Breast epithelium (tissue), 4 donors: ENCODE measurements at places on chromosomes 7 and 10.
A peak's percentile ranks its signal among the peaks of the same experiment; 100 is the strongest.

GRCh38 chr7:32044739-32045138 lies 25.5 kb downstream of the PDE1C start:
- no peaks in the 10 kb centered on the region for H3K27me3 ChIP-seq
- H3K4me3 ChIP-seq, result no peak overlapping the region
- H3K4me1 ChIP-seq, result no peaks in the 10 kb centered on the region
- no peak for DNase-seq

- no peak for DNase-seq
- no peak overlapping the region for H3K27ac ChIP-seq
- no peaks in the 10 kb centered on the region for H3K4me1 ChIP-seq
- H3K4me3 ChIP-seq, result no peak overlapping the region
- H3K36me3 ChIP-seq, result no peaks in the 10 kb centered on the region
- no peaks in the 10 kb centered on the region for H3K27me3 ChIP-seq
Measured at GRCh38 chr7:26620352-26620751, 244.0 kb downstream of the SKAP2 start.

DNA sequence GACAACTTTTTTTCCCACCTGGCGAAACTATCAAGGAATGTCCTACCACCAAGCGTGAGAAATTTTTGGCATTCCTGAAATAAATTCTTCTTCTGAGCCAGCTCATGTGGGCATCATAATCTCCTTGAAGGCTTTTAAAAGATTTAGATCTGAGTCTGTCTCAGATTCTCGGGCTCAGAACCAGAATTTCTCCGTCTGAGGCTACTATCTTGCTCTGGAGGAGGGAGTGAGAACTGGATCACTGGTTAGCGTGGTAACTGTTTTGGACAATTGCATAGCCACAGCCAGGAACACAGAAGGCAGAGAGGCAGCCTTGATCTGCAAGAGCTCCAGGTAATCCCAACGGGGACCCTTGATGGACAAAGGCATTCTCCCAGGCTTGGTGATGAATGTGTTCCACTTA lies 1.0 kb upstream of the PLAC9 start:
- H3K4me1 ChIP-seq, result no peaks in the 10 kb centered on the region
- no peak overlapping the region for H3K4me3 ChIP-seq
- H3K27me3 ChIP-seq, result no peaks in the 10 kb centered on the region
- H3K27ac ChIP-seq, result no peak overlapping the region

- no peaks in the 10 kb centered on the region for H3K36me3 ChIP-seq
- no peaks in the 10 kb centered on the region for H3K4me1 ChIP-seq
- H3K27me3 ChIP-seq, result no peaks in the 10 kb centered on the region
- H3K27ac ChIP-seq, result peak overlapping the region; percentile 30
Measured at GRCh38 chr7:87003872-87004798, 55.3 kb downstream of the ELAPOR2 start.

- H3K27ac ChIP-seq, result no peak overlapping the region
- H3K4me1 ChIP-seq, result no peaks in the 10 kb centered on the region
- no peak overlapping the region for H3K4me3 ChIP-seq
- DNase-seq, result no peak
- no peaks in the 10 kb centered on the region for H3K27me3 ChIP-seq
Measured at GRCh38 chr10:98196985-98197384, 62.5 kb downstream of the R3HCC1L start.

DNA sequence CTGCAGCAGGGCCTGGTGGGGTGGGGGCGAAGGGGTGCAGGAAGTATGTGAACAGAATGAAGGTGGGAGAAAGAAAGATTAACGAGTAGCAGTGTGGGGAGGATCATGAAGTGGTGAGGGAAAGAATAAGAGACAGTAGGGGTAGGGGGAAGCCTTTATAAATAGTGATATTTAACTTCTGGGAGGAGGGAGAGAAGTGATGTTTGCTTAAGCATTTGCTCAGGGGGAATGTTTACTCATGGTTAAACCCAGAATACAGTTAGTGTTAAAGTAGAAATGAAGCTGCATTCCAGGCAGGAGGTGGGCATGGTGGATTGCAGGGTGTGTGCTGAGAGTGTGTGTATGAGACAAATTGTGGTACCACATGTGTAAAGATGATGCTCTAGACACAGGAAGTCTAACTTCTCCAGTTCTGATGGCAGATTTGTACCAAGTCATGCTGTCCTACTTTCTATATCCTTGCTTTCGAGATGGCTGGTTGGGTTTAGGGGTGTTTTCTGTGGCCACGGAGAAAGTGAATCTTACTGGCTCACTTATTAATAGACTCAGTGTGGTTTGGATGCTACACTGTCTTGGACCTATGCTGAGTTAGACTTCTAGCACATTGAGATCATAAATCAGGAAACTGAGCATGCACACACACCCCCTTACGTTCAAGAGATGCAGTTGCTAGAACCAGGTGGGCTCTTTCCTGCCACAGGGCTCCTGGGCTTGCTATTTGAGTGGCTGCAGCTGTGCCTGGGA lies 10.6 kb upstream of the DNMBP start:
- H3K4me3 ChIP-seq, result no peak overlapping the region
- H3K27me3 ChIP-seq, result no peaks in the 10 kb centered on the region
- no peak overlapping the region for H3K27ac ChIP-seq
- H3K4me1 ChIP-seq, result no peaks in the 10 kb centered on the region
- no peaks in the 10 kb centered on the region for H3K36me3 ChIP-seq

DNA sequence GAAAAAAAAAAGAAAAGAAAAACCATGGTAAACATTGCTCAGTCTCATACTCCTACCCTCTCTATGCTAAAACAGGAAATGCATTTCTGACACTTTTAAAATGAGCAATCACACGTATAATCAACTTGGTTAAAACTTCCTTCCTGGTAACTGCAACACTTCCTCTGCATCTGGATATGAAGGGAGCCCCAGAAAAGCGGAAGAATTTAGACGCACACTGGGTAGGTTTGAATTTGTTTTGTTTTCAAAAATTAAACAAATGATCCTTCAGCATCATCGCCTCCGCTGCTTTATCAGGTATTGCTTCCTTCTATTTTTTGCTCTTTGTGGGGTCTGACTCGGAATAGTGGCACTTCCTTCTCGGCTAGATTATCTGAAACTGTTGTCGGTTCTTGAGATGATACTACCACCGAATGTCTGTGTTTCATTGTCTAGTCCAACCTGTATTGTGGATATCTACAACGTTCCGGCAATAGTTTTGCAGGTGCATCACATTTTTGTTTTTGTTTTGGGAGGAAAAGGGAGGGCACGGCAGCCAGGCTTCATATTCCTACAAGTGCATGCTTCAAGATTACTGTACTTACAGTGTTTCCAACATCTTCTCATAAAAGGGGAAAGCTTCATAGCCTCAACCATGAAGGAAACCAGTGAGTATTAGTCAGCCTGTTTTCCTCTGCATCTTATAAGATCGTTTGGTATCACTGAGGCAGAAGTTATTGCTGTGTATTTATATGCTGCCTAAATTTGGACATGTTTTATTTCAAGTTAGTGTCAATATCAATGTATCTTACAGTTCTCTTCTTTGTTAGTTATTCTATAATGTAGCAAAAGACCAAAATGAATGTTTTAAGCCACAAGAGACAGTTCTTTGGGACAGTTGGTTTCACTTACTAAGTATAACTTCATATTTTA lies at the start of gene PIK3CG:
TSS of gene PIK3CG (plus strand) at position 153 of the 912 bp plus-strand sequence. CDS start 2,280 bp downstream, outside the sequence.
- peak within 1 kb of the TSS; percentile 58 for H3K27ac ChIP-seq
- DNase-seq, result no peak
- peak within 1 kb of the TSS; percentile 53 for H3K4me3 ChIP-seq

DNA sequence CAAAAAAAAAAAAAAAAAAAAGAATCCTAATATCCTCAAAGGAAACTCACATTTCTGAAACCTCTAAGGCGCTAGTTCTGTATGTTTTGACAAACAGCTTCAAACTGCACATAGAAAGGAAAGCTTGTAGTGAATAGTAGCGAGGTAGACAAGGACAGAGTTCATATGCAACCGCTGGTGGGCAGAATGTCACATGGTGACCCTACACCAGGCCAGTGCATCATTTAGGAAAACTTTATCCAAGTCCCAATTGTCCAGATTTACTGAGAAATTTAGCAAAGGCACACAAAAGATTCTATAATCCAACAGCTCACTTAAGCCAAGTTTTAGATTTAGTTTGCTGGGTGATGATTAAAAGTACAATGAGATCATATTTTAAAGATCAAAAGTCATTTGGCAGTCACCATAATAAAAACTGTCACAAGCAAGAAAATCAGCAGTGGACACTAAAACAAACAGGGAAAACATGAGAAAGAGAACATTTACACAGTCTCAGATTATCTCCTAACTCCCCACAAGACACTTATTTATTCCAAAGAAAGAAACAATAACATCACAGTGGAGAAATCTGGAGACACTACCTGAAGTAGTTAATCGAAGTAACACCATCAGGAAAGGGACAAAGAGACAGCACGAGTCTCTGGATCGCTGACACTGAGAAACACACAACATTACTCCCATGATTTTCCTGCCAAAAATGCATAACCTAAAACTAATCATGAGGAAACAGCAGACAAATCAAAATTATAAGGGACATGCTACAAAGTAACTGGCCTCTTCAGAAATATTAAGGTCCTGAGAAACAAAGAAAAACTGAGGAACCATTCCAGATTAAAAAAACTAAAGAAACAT lies 20.2 kb downstream of the FAM204A start:
- no peak overlapping the region for H3K4me3 ChIP-seq
- no peak for DNase-seq
- H3K27ac ChIP-seq, result no peak overlapping the region
- H3K27me3 ChIP-seq, result no peaks in the 10 kb centered on the region

- H3K4me1 ChIP-seq, result no peaks in the 10 kb centered on the region
- no peaks in the 10 kb centered on the region for H3K36me3 ChIP-seq
- H3K27me3 ChIP-seq, result no peaks in the 10 kb centered on the region
- H3K4me3 ChIP-seq, result no peak overlapping the region
- no peak overlapping the region for H3K27ac ChIP-seq
Measured at GRCh38 chr7:133484086-133484485, 231.2 kb downstream of the EXOC4 start.

DNA sequence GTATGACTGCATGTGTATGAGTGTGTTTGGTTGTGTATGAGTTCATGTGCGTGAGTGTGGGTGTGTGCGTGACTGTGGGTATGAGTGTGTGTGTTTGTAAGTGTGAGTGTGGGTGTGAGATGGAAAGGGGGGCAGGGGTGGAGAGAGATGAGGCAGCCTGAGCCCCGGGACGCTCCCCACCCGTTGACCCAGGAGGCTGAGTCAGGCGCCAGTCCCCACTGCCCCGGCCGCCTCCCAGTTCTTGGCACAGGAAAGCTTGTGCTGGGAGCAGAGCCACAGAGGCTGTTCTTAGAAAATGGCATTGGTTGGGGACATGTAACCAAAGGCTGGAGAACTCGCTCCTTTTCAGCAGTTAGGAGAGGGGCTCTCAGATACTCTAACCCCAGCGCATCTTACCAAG lies 27.8 kb upstream of the NUB1 start:
- no peak overlapping the region for H3K4me3 ChIP-seq
- H3K4me1 ChIP-seq, result no peaks in the 10 kb centered on the region
- H3K27me3 ChIP-seq, result no peaks in the 10 kb centered on the region

DNA sequence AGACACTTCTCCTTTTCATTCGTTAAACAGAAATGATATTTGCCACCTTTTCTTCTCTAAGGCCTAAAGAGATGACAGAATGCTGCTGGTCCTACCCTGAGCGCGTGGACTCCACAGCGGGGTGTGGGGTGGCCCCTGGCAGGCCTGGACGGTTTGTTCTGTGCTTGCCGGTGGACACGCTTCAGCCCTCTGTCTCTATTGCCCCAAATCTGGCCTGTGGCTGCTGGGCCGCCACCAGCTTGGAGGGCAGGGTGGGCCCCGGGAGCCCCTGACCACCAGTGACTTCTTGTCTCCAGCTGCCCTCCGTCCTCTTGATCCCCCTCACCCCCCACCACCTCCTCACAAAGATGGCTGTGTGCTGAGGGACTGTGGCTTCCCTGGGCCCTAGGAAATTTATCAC lies 5.7 kb downstream of the CHST3 start:
- no peaks in the 10 kb centered on the region for H3K36me3 ChIP-seq
- peak overlapping the region; percentile 61 for H3K4me3 ChIP-seq
- no peak for DNase-seq
- H3K4me1 ChIP-seq, result peaks cover 29% of the 10 kb centered on the region

GRCh38 chr7:11252705-11253272 lies 279.1 kb downstream of the PHF14 start:
- H3K27me3 ChIP-seq, result no peaks in the 10 kb centered on the region
- no peak for DNase-seq
- H3K27ac ChIP-seq, result no peak overlapping the region
- H3K4me1 ChIP-seq, result no peaks in the 10 kb centered on the region
- no peak overlapping the region for H3K4me3 ChIP-seq
